LoVo (cell line): ENCODE measurements at places on chromosomes 6 and 20.

- DNase-seq = no peak
Observed at GRCh38 chr6:37049758-37050044, 44.2 kb downstream of the FGD2 start.

DNA sequence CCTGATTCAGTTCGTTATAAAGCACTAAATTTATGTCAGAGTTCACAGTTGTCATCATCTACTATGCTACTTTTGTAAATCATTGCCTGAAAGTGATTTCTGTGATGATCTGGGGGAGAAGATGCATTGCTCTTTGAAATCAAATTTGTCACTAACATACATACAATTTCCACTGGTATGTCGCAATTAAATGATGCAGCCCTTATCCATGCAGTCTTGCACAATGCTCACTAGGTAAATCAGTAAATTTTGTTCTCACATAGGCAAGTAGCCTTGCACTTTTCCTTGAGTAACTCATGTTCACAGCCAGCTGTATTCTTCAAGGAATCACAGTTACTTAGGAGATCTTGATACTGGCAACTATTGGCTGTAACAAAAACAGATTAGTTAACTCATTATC, 20.8 kb downstream of the CRISP2 start:
- DNase-seq = no peak

GRCh38 chr6:2517855-2518473, 232.8 kb downstream of the MYLK4 start:
- DNase-seq = no peak

- no peak for DNase-seq
Observed at GRCh38 chr6:137973201-137973600, 106.1 kb downstream of the TNFAIP3 start.

DNA sequence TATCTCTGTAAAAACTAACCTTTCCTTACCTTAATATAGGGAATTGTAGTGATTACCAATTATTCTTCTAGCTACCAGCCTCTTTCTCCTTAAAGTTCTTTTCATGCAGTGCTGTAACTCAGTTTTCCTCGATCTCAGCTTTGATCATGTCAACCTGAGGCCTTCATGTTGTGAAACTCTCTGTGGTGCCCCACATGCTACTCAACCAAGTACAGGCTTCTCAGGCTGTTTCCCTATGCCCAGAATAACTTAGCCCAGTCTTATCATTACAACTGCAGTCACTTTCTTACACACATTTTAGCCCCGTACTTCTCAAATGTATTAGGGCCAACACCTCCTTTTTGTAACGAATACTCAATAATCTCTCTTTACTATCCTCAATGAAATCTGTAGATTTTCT, 90.1 kb upstream of the SUPT3H start:
- DNase-seq = no peak
